Neural progenitor cell (in vitro differentiated cells): ENCODE measurements at places on chromosomes 5 and 9.

GRCh38 chr5:71836559-71837112, 117.6 kb downstream of the CARTPT start:
- no peak for DNase-seq
- no peaks in the 10 kb centered on the region for H3K36me3 ChIP-seq
- no peak overlapping the region for H3K27ac ChIP-seq
- H3K4me1 ChIP-seq, result no peaks in the 10 kb centered on the region

GRCh38 chr5:119328753-119329602, 26.8 kb upstream of the TNFAIP8 start:
- no peaks in the 10 kb centered on the region for H3K27me3 ChIP-seq
- no peak overlapping the region for H3K27ac ChIP-seq
- DNase-seq, result no peak
- no peak overlapping the region for H3K4me3 ChIP-seq

- H3K4me3 ChIP-seq, result no peak overlapping the region
- no peaks in the 10 kb centered on the region for H3K36me3 ChIP-seq
- no peaks in the 10 kb centered on the region for H3K4me1 ChIP-seq
These were observed 624.4 kb downstream of the PSAT1 start for GRCh38 chr9:78921341-78921740.

GRCh38 chr5:31225613-31226012, 32.1 kb downstream of the CDH6 start:
- H3K27me3 ChIP-seq, result no peaks in the 10 kb centered on the region
- no peaks in the 10 kb centered on the region for H3K36me3 ChIP-seq
- H3K4me3 ChIP-seq, result no peak overlapping the region
- H3K27ac ChIP-seq, result no peak overlapping the region

GRCh38 chr9:76586390-76587314, 127.7 kb downstream of the GCNT1 start:
- no peak for DNase-seq
- no peak overlapping the region for H3K4me3 ChIP-seq
- H3K36me3 ChIP-seq, result no peaks in the 10 kb centered on the region
- peaks cover 10% of the 10 kb centered on the region for H3K4me1 ChIP-seq
- H3K27ac ChIP-seq, result no peak overlapping the region

DNA sequence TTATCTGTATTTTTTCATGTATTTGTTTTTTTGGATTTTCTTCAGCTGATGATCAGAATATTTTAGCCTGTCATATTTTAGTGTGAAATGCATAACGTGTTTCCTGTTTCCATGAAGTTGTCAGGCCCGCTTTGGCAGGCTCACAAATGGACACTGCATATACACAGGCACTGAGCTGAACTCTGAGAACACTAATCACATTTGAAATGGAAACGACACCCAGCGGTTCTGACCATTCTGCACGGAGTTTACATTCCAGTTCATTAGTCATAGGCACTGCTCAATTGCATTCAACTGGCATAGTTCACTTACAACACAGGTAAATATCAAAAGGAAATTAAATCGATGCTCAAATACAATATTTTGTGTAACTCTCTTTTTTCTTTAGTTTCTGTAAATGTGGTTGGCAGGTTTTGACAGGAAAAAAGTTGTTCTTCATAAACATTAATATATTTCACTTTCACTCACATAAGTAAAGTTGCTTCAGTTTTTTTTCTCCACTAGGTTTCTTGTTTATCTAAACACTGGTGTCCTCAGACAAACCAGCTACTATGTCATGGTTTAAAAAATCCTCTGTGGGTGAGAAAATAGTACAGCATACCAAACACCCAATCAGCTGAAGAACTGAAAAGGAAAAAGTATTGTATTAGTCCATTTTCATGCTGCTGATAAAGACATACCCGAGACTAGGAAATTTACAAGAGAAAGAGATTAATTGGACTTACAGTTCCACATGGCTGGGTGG, 559.0 kb upstream of the DAP start:
- H3K27ac ChIP-seq, result no peak overlapping the region
- H3K36me3 ChIP-seq, result no peaks in the 10 kb centered on the region
- H3K4me1 ChIP-seq, result peaks cover 2% of the 10 kb centered on the region
- H3K27me3 ChIP-seq, result no peaks in the 10 kb centered on the region

DNA sequence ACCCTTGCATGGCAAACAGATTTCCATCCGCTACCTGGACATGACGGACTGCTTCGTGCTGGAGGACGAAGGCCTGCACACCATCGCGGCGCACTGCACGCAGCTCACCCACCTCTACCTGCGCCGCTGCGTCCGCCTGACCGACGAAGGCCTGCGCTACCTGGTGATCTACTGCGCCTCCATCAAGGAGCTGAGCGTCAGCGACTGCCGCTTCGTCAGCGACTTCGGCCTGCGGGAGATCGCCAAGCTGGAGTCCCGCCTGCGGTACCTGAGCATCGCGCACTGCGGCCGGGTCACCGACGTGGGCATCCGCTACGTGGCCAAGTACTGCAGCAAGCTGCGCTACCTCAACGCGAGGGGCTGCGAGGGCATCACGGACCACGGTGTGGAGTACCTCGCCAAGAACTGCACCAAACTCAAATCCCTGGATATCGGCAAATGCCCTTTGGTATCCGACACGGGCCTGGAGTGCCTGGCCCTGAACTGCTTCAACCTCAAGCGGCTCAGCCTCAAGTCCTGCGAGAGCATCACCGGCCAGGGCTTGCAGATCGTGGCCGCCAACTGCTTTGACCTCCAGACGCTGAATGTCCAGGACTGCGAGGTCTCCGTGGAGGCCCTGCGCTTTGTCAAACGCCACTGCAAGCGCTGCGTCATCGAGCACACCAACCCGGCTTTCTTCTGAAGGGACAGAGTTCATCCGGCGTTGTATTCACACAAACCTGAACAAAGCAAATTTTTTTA, 242.9 kb downstream of the MARCHF11 start:
- no peak overlapping the region for H3K27ac ChIP-seq
- peaks cover 4% of the 10 kb centered on the region for H3K36me3 ChIP-seq
- no peak for DNase-seq
- no peak overlapping the region for H3K4me3 ChIP-seq
- peaks cover 31% of the 10 kb centered on the region for H3K4me1 ChIP-seq
- no peaks in the 10 kb centered on the region for H3K27me3 ChIP-seq

GRCh38 chr5:81450940-81451339, 57.0 kb upstream of the ACOT12 start:
- no peaks in the 10 kb centered on the region for H3K27me3 ChIP-seq
- no peaks in the 10 kb centered on the region for H3K4me1 ChIP-seq
- no peak overlapping the region for H3K27ac ChIP-seq
- no peak overlapping the region for H3K4me3 ChIP-seq

DNA sequence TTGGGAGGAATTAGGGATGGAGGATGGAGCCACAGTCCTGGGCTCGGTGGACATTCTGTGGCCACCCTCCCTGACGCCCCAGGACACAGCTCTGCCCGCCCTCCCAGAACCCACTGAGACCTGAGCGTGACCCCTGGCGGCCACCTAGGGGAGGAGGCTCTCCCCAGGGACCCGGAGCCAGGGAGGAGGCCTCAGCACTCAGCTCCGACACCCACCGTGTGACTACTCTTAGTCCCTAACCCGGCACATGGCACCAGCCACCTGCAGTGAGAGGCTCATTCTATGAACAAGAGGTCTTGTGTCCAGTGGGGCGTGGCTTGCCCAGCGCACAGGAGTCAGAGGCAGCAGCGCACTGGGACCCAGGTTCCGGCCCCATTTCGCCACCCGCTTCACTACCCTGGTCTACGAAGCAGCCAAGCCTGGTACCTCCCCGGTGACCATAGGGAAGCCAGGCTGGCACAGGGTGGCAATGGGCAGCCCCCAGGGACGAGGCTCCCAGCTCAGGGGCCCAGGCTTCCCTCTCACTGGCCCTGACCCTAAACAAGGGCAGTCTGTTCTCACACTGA, 10.2 kb downstream of the SARDH start:
- no peaks in the 10 kb centered on the region for H3K36me3 ChIP-seq
- no peak overlapping the region for H3K4me3 ChIP-seq
- no peaks in the 10 kb centered on the region for H3K4me1 ChIP-seq
- H3K27ac ChIP-seq, result no peak overlapping the region
- H3K27me3 ChIP-seq, result no peaks in the 10 kb centered on the region
- DNase-seq, result peak; percentile 1

- H3K4me3 ChIP-seq, result no peak overlapping the region
- H3K36me3 ChIP-seq, result no peaks in the 10 kb centered on the region
- H3K27ac ChIP-seq, result no peak overlapping the region
- H3K27me3 ChIP-seq, result no peaks in the 10 kb centered on the region
- H3K4me1 ChIP-seq, result no peaks in the 10 kb centered on the region
These were observed 336.9 kb downstream of the ENC1 start for GRCh38 chr5:74303578-74303977.

- no peaks in the 10 kb centered on the region for H3K27me3 ChIP-seq
- no peak overlapping the region for H3K4me3 ChIP-seq
- H3K36me3 ChIP-seq, result no peaks in the 10 kb centered on the region
- no peak for DNase-seq
These were observed 437.8 kb downstream of the PLK2 start for GRCh38 chr5:58022055-58022454.

GRCh38 chr5:38753141-38753540, 92.7 kb upstream of the OSMR start:
- no peaks in the 10 kb centered on the region for H3K36me3 ChIP-seq
- no peak overlapping the region for H3K27ac ChIP-seq
- H3K4me3 ChIP-seq, result no peak overlapping the region
- H3K27me3 ChIP-seq, result no peaks in the 10 kb centered on the region
- H3K4me1 ChIP-seq, result no peaks in the 10 kb centered on the region
- DNase-seq, result no peak

GRCh38 chr9:35510754-35511428, 21.0 kb downstream of the RUSC2 start:
- H3K4me1 ChIP-seq, result no peaks in the 10 kb centered on the region
- DNase-seq, result no peak
- H3K27ac ChIP-seq, result no peak overlapping the region
- no peaks in the 10 kb centered on the region for H3K36me3 ChIP-seq

DNA sequence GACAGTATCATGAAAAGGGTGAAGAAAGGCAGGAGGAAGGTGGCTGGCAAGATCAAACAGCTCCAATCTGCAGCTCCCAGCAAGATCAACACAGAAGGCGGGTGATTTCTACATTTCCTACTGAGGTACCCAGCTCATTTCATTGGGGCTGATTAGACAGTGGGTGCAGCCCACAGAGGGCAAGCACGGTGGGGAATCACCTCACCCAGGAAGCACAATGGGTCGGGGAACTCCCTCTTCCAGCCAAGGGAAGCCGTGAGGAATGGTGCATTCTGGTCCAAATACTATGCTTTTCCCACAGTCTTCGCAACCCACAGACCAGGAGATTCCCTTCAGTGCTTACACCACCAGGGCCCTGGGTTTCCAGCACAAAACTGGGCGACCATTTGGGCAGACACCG, 66.8 kb downstream of the CAMSAP1 start:
- H3K4me3 ChIP-seq, result no peak overlapping the region
- peaks cover 20% of the 10 kb centered on the region for H3K4me1 ChIP-seq
- no peaks in the 10 kb centered on the region for H3K27me3 ChIP-seq
- no peak for DNase-seq
- H3K36me3 ChIP-seq, result peaks cover 4% of the 10 kb centered on the region

DNA sequence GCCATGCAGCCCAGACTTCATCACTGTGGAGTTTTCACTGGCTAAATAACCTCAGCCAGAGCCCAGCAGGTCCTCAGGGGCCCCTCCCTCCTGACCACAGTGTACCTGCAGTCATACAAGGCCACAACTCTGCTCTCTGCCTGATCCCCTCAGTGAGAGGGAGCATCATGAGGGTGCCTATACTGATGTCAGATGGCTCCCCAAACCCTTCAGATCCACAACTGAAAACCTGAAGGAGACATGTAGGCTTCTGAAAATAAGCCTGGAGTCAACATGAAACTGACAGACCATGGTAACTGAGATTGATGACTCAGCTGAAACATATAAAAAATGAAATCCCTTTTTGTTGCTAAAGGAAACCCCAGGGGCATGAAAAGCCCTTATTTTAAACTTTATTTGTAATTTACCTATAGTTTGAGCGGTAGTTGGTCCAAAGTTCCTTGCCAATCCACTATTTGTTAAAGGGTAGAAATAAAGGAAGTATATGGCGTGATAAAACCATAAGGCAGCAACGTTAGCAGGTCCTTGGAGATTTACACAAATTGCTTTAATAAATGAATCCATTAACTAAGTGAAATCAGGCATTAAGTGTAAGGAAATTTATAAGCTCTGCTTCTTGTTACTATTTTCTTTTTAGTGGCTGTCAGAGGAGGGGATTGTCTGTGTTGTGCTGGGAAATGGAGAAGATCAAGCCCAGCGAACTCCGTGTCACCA, 68.3 kb downstream of the FGF1 start:
- no peak overlapping the region for H3K27ac ChIP-seq
- no peaks in the 10 kb centered on the region for H3K36me3 ChIP-seq
- no peak overlapping the region for H3K4me3 ChIP-seq
- H3K27me3 ChIP-seq, result no peaks in the 10 kb centered on the region
- H3K4me1 ChIP-seq, result no peaks in the 10 kb centered on the region
- no peak for DNase-seq

- DNase-seq, result peak; percentile 69
- H3K27ac ChIP-seq, result no peak overlapping the region
- H3K4me3 ChIP-seq, result no peak overlapping the region
- no peaks in the 10 kb centered on the region for H3K36me3 ChIP-seq
These were observed 148.0 kb downstream of the RORB start for GRCh38 chr9:74645007-74645639.

DNA sequence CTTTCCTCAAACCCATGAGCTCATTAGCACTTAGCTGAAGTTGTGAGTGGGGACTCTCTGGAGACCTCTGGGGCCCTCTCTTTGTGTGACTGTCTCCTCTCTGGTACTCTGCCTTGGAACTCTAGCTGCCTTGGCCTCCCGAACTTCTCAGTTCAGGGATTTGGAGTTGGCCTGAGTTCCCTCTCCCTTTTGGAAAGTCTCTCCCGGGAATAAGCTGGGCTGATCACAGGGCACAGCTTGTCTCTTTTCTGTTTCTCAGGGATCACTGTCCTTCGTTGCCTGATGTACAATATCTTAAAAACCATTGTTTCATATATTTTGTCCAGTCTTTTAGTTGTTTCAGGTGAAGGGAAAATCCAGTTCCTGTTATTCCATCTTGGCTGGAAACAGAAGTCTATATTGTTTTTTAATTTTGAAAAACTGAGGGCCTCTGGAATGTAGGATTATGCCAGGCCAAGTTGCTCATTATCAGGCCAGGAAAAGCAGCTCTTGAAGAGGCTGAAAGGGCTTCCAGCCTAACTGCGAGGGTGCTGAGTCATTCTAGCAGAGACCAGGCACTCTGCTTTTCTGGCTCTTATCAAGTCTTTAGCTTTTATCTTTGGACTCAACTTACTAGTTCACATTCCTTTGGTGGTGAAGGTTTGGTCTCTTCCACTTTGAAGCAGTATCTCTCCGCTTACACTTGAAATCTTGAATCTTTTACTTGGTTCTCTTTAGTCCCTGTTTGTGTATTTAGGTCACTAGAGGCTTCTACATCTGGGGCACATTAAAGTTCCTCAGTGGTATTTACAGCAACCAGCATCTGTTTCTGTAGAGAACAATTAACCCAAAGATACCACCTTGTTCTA, 8.4 kb upstream of the RGS3 start:
- peaks cover 20% of the 10 kb centered on the region for H3K4me1 ChIP-seq
- peak; percentile 37 for DNase-seq
- no peaks in the 10 kb centered on the region for H3K36me3 ChIP-seq
- H3K27ac ChIP-seq, result peak overlapping the region; percentile 15
- no peaks in the 10 kb centered on the region for H3K27me3 ChIP-seq
